Spleen (tissue), 13 donors: ENCODE measurements at places on chromosomes 5 and 9.

- peak; percentile 28 for DNase-seq
Measured at GRCh38 chr5:168313596-168314204, 22.3 kb downstream of the WWC1 start.

GRCh38 chr5:78594610-78595457 is 53.7 kb downstream of the LHFPL2 start:
- DNase-seq: no peak

GRCh38 chr9:74496819-74497747 is at the start of gene RORB:
Gene RORB (plus strand): TSS chr9:74497335. CDS start chr9:74497977, 642 bp downstream.
- DNase-seq: peak; percentile 83

GRCh38 chr5:180216646-180217171 is 7.7 kb upstream of the RASGEF1C start:
- DNase-seq: peak; percentile 33

DNA sequence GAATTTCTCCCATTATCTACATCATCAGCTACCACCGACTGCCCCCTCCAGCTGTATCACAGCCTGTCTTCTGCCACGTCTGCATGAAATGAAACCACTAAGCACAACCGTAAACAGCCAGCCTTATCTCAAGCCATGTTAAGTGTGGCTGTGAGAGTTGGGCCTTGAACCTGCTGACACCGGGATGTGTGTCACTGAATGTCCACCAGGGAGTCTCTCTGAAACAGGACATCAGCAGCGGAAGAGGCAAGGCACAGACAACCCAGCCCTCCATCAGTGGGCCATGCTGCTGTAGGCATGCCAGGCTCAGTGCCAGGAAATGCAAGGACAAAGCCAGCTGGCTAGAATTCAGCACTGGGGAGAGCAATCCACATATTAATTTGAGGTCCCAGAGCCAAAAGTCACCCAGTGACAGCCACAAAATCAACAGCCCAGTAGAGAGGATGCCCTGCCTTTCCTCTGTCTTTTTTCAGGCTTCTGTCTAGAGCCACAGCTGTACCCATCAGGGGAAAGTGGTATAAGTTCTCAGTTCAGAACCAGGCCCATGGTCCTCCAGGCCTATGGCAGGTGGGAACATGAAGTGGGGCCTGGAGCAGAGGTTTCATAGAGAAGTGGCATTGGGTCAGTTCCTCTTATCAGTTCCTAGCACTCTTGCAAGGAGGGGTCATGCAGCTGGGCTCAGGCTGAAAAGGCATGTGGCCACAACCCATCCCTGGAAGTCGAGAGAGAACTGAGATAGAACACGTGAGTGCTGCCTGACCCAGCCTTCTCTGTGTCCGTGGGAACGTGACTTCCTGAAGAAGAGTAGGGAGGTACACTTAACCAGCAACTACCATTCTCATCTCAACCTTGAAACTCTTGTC is 199.4 kb downstream of the ESM1 start:
- peak; percentile 86 for DNase-seq

DNA sequence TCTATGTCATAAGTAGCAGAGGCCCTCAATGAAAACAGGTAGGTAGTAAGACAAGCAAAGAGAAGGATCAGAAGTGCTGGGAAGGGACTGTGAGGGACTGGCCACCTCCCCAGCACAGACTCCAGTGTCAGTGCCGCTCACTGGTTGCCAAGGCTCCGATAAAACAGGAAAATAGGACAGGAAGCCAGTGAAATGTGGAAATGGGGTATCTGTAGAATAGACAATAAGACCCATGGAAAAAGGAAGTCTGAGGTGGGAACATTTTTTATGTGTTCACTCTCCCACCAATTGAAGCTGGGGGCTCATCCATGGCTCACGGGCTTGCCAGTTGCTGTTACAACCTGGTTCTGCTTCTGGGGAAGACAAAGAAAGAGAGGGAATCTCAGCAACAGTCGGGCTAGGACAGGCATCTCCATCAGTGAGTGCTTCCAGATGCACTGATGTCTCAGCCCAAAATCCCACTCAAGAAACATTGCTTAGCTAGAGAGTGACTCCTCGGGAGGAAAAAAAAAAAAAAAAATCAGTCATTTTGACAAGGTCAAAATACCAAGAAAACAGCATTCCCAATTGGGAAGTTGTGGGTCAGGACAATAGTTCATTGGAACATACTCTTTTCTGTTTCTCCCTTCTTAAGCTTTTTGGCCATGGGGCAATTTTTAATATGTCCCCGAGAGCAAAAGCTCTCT is 27.6 kb upstream of the NFIB start:
- no peak for DNase-seq

DNA sequence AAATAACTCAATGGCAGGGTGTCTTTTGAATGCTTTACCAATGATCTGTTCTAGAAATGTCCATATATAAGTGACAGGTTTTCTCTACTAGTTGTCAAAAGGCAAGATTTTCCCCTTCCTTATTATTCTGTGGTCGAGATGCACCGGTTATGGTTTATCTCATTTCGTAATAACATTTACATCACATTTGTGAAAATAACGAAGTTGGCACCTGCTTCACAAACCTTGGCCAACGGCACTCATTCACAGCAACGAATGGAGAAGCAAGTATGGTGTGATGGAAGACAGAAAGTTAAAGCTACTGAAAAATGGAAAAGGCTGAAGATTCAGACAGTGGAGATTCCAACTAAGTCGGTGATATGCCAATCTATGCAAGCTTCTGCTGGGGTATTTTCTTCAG is 235.8 kb downstream of the KCTD16 start:
- DNase-seq: no peak

DNA sequence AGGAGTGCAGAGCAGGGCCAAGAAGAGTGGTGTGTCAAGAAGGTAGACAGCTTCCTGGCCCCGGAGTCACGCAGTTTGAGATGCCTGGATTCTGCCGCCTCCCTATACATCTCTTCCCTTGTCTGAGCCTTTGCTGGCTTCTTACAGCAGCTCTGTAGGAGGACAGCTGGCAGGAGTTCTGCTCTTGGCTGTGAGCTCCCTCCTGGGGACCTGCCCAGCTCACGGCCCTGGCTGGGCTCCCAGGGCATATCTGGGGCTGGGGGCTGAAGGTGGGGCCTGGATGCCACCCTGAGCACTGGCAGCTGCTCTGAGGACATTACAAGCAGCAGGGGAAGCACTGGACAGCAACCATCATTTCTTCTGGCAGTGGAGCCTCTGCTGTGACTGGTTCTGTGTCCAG is 786 bp upstream of the TSSK1B start:
- DNase-seq: no peak

- no peak for DNase-seq
Measured at GRCh38 chr9:8643896-8644295, 844.3 kb upstream of the DMAC1 start.

GRCh38 chr5:122447879-122448278 is 135.8 kb downstream of the SNCAIP start:
- no peak for DNase-seq

DNA sequence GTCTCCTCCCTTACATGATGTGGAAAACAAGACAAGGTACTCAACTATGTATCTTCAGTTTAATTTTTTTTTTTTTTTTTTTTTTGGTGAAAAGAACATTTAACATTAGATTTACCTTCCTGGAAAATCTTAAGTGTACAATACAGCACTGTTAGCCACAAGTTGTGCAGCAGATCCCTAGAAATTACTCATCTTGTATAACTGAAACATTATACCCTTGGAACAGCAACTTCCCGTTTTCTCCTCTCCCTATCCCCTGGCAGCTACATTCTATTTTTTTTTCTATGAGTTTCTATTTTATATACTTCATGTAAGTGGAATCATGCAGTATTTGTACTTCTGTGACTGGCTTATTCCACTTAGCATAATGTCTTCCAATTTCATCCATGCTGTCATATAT is 421.9 kb upstream of the FTMT start:
- no peak for DNase-seq

DNA sequence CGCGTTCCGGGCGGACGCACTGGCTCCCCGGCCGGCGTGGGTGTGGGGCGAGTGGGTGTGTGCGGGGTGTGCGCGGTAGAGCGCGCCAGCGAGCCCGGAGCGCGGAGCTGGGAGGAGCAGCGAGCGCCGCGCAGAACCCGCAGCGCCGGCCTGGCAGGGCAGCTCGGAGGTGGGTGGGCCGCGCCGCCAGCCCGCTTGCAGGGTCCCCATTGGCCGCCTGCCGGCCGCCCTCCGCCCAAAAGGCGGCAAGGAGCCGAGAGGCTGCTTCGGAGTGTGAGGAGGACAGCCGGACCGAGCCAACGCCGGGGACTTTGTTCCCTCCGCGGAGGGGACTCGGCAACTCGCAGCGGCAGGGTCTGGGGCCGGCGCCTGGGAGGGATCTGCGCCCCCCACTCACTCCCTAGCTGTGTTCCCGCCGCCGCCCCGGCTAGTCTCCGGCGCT is at the start of gene DAPK1:
Gene DAPK1 (plus strand): TSS at position 264 of the 442 bp plus-strand sequence. CDS start 1,211 bp downstream, outside the sequence.
- peak; percentile 88 for DNase-seq

GRCh38 chr5:54932789-54933188 is 52.6 kb downstream of the ESM1 start:
- no peak for DNase-seq

GRCh38 chr9:3468421-3469205 is 57.2 kb downstream of the RFX3 start:
- DNase-seq: no peak

DNA sequence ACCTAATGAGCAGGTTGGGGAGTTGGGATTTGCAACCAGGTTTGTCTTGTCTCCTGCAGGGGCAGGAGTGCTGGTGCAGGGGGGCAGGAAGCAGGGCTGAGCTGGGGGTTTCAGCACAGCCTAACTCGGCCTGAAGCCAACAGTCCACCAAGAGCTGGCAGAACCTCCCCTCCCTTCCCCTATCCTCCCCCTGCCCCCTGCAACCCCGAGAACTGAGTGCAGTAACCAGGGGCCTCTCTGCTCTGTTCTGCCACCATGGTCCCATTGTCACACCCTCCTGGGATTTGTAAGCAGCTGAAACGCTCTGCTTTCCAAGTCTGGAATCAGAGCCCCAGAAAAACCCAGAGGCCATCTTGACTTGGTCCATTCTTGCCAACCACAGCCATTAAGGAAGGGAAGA is 72.9 kb downstream of the ARHGEF37 start:
- DNase-seq: no peak

DNA sequence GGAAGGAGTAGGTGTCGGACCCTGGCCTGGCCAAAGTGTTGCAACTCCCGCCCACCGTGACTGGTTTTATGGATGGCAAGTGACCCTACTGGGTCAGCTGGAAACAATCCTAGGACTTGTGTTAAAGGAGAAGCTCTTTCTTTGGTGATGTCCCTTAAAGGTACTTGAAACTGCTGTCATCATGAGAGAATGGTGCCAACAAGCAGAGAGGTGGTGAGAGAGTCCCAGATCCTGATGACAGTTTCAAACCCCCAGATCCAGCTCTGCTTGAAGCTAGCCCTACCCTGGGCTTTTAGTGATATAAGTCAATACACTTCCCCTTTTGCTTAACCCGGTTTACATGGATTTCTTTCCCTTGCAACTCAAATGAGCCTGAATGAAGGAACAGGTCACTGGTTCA is 72.5 kb upstream of the UBTD2 start:
- DNase-seq: no peak
